IMR-90 (cell line): ENCODE measurements at places on chromosomes 7 and 10. TPM values are rescaled to one million over a fixed set of nuclear protein-coding genes. Genes with fewer than 3 reads are reported as not detected.

DNA sequence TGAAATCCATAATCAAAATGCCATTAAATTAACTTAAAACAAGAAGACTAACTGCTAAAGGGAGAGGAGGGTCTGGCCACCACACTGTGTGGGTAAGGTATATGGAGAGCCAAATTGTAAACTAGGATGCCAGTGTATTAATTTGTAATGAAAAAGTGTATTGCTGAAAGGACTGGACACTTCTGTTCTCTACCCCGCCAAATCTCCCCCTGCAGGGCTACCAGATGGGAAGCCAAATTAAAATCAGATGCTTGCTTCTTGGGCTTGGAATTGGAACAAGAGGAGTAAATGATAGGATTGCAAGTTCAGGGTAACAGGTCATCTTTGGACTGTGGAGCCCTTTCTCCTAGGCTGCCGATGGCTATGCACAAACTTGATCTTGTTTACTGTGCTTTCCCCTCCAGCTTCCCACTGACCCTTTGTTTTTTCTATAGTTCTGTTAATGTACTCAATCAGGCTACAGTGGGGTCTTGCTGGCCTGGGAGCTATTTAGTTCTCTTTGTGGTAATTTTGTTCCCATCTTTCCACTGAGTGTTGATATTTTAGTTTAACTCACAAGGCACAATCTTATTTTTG, 932.1 kb upstream of the C7orf33 start:
- no peak for DNase-seq

DNA sequence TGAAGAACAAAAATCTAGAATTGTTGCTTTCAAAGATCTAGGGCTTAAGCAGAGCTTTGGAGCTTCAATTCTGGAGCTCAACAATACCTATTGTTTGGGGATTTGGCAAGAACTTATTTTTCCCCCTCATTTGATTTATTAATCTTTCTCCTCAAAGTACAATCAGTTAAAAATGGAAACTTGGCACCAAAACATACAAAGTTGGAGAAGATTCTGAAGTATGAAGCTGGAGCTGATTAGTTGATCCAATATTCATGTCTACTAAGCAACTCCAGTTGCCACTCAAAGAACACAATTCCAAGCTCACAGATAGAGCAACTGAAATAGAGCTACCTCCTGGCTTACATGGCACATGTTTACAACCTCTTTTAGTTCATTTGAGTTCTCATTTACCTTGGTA, 3.8 kb downstream of the FAM13C start:
- DNase-seq: no peak

GRCh38 chr7:149869867-149870266, 3.9 kb upstream of the ATP6V0E2 start:
- no peak for DNase-seq

- no peak for DNase-seq
Measured at GRCh38 chr7:20340839-20341238, 10.1 kb downstream of the ITGB8 start.

DNA sequence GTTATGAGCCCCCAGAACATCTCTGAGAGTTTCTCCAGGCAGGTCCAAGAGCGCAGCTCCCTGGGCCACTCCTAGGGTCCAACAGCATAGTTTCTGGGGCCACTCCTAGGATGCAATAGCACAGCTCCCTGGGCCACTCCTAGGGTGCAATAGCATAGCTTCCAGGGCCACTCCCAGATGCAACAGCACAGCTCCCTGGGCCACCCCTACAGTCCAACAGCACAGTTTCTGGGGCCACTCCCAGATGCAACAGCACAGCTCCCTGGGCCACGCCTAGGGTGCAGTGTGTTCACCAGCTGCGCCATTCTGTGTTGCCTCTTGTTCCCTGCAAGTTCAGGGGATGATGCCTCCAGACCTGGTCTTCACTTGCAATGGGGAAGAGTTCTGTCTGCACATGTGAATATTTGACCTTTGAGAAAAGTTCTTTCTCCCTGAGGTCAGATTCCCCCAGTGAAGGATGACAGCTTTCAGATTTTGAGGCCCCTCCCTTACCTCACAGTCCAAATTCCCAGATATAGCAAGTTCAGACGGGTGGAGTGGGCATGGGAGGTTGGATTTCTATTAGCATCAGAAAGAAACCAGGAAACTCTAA, 43.0 kb upstream of the LEP start:
- no peak for DNase-seq

- DNase-seq: no peak
Measured at GRCh38 chr7:134667899-134668298, 21.2 kb downstream of the BPGM start.

DNA sequence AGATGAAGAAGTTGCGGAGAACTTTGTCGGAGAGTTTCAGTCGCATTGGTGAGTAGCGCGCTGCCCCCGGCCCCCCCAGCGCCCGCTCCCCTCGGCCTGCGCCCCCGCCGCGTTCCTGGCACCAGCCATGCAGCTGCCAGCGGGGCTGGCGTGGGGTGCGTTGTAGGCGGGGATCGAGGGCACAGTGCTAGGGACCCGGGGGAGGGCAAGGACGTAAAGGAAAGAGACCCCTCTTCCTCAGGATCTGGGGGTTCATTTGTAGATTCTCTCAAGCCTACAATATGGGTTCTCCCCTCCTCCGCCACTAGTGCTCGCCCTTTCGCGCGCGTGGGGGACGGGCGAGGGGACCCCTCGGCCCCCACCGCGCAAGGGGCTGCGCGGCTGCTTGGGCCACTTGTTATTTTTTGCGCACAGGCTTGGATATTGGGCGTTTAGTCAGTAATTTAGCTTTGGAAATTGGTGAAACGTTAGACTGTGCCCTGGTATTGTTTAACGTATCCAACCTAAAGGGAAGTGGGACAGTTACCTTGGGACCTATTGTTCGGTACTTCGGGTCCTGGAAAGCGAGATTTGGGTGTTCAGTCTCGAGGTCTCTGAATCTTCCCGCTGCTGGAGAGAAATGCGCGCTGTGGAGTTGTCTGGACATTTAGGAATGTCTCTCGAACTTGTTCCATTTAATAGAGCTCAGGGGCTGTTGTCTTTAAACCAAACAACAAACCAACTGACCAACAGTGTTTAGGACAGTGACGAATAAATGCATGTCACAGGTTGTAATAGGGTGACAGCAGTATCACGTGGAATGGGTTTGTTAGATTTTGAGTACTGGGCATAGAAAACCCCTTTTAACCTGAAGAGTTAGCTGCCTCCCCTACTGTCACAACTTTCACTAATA, 796 bp downstream of the CDK14 start:
- DNase-seq: peak; percentile 48

- DNase-seq: no peak
Measured at GRCh38 chr7:144720149-144720548, 115.7 kb downstream of the TPK1 start.

DNA sequence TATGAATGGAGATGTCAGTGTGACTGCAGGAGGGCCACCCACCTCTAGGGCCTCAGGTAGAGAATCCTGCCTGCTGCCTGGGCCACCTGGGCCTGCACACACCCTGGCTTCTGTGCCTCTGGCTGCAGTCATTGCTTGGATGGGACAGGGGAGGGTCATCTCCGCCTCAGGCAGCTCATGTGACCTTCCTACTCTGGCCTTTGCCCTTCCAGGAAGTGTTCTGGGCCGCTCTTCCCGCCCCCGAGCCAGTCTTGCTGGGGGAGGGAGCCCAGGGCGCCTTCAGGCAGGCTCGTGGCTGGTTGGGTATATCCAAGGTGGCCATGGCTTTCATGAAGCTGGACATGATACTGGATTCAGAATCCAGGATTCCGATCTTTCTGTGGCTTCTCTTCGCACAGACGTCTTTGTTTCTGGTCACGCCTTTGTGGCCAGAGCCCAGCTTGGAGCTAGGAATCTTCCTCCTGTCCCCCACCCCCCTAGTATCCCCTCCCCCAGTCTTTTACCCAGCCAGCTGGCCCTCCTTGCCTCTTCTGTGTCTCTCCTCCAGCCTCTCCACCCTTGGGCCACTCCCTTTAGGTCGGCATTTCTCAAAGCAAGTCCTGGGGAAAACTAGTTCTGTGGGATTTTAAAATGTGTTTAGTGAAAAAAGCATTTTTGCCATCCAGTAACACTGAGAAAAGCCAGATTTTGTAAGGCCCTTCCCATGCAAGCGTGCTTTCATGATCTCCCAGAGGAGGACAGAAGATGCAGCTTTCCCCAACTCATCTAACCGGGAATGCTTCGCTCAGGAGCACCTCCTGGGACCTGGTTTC, 119.6 kb downstream of the ZMIZ1 start:
- no peak for DNase-seq

DNA sequence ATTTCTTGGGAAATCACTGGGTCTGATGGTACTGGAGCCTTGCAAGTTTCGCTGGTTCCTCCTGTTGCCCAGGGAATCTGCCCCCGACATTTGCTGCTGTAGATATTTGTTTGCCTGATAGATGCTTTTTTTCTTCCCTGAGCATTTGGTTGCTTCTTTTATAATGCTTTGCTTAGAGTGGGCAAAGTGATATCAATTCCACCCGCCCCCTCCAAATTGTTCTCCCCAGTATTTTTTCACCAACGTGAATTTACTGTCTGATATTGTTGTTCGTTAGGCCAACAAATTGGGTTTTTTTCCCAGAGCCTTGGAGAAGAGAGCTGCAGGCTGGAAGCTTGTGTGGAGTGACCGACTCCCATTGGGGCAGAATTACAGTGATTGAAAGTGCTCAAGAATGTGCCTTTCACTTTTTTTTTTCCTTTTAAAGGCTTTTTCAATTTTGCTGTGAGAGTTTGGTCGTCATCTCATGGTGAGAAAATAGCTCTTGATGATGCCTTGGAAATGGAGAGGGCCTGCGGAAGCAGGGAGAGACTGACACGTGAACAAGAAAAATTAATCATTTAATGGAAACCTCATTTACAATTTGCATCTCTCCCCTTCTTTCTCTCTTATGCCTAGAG, 2.5 kb downstream of the GRK5 start:
- peak; percentile 37 for DNase-seq

GRCh38 chr10:86164174-86164774, 202.3 kb downstream of the GRID1 start:
- no peak for DNase-seq

- DNase-seq: peak; percentile 58
Measured at GRCh38 chr10:93261961-93262610, 188.4 kb downstream of the CYP26A1 start.

DNA sequence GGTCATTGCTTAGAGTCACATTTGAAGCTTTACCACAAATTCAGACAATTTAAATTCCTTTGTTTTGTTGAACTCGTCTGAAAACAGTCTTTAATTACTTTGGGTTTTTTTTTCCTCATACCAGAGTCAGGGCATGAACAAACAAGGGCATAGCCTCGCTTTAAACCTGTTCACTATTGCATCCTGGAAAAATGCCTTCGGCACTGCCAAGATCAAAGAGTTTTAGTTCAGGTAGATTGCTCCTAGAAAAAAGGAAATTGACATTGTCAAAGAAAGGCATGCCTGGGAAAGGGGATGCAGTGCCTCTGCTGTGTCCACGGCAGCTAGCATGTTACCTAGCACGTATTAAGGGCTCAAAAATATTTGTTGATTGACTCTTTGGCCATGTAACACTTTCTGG, 235.1 kb downstream of the ARHGAP21 start:
- DNase-seq: no peak

DNA sequence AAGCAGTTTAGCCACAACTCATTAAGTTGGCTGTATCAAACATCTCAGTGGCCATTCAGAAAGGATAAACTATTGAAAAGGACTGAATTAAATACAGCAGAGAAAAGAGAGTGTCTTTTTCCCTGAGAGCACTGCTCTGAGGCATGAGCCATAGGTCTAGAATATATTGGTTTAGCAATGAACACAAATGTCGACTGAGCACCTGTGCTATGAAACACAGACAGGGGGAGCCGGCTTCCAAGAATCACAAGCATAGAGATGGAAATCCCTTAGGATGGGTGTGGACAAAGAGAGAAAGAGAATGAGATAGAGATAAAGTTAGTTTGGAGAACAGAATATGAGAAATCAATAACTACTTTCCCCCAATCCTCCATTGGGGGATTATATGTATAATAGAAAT, 54.8 kb downstream of the DGKI start:
- DNase-seq: no peak

- peak; percentile 61 for DNase-seq
Measured at GRCh38 chr7:43666938-43667337, 62.4 kb downstream of the COA1 start.

DNA sequence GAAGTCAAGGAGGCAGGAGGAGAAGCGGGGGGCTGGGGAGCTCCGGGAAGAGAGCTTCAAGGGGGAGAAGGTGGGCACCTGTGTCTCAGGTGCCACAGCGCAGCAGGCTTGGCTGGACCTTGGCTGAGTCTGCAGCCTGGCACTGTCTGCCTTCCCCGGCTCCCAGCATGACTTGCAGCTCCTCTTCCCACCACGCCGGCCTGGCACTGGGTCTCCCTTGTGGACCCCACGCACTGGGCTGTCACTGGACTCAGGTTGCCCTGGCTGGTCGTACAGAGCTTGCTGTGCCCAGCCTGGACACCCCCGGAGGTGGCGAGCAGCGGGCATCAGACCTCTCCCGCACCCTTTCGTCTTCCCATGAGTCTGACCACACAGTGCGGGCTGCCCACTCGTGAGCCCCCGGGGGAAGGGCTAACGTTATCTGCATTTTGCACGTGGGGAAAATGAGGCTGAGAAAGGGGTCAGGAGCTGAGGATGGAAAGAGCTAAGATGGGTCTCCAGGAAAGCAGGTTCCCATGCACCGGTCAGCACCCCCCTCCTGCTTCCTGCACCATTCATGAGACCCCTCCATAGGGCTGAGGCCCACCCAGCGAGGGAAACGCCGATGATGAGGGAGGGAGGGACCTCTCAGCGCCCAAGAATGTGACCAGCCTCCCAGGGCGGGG, 40.3 kb upstream of the PSMG3 start:
- DNase-seq: no peak

DNA sequence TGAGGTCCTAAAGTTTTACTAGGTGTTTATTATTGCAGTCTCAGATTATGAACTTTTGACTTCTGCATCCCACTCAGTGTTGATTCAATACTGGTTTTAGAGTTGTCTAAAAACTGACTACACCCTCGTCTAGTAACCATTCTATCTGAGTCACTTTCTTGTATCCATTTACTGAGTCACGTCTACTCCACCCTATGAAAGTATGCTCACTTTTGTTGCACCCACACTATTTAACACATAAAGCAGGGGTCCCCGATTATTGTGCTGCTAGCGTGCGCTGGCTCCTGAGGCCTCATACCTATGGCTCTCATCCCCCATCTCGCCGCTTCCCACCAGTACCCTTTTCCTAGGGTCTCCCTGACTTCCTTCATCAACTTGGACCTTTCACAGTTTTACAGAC, 2.0 kb downstream of the SAMD9 start:
- peak; percentile 75 for DNase-seq

GRCh38 chr7:137443616-137444015, 100.1 kb upstream of the PTN start:
- peak; percentile 71 for DNase-seq

- no peak for DNase-seq
Measured at GRCh38 chr10:932589-932988, 1.1 kb upstream of the LARP4B start.

GRCh38 chr7:88281749-88282148, 24.9 kb downstream of the STEAP4 start:
- DNase-seq: no peak

The HMX3 gene
- polyA plus RNA-seq: not detected in 2 replicates

The NUP205 gene
- 27.5 and 29.5 TPM in 2 replicates for polyA plus RNA-seq

The AOAH gene
- not detected in 2 replicates for polyA plus RNA-seq

The MEOX2 gene
- not detected in 2 replicates for polyA plus RNA-seq

The MMRN2 gene
- 1.0 and 1.6 TPM in 2 replicates for polyA plus RNA-seq

The LLCFC1 gene
- polyA plus RNA-seq: not detected in 2 replicates

The UPK3BL1 gene
- polyA plus RNA-seq: 21.1 and 23.9 TPM in 2 replicates
